ENCODE measurements at places on chromosomes 2 and 18.

DNA sequence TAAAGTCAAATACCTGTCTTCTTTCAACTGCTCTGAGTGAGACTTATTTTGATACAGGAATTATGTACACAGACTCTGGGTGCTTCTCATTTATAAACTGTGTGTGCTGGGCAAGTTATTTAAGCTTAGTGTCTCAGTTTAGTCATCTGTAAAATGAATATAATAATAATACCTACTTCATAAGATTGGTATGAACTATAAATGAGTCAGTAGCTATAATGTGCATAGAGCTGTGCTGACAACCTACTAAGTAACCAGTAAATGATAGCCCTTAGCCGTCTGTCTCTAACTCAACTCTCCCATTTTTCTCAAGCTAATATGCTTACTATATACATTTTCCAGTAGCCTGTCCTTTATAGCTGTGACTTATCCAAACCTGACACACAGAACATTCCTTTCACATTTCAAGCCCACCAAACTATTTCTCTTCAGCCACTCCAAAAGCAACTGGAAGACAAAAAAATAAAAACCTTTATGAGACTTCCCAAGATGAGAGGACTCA is 319.8 kb downstream of the ETAA1 start:
- DNase-seq, result no peak

DNA sequence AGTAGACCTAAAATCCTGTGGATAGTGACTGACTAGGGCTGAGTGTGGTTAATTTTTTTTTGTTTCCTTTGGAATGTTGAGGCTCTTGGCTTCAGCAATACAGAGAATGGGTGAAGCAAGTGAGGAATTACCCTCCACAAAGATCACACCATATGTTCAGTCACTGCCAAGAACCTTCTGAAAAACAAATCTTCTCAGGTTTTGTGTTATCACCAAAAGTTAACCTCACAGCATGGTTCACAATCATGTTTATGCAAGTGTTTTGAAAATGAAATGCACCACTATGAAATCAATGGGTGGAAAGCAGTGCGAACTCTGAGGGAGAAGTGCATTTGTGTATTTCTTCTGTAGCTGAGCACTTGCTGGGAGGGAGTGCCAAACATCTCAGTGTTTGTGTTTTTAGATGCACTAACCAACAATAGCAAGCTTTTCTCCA is 44.4 kb downstream of the SPATS2L start:
- no peak for DNase-seq

DNA sequence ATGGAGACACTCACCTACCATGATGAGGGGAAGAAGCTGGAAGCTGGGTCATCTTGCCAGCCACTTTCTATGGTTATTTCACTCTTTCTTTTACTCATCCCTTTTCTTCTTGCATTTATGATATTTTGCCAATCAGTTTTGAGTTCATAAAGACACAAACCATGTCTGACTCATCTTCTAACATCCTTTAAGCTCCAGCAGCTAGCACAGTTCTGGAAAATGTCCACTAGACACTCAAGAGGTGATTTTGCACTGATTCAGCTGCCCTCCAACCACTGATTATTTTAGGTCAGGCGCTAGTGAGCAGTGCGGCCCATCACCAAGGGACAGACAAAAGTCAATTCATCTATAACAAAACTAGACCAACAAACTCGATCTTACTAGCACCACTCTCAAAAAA is 537.1 kb upstream of the ID2 start:
- no peak for DNase-seq

- no peak for DNase-seq
These were observed 16.3 kb upstream of the C1GALT1C1L start for GRCh38 chr2:43692428-43692994.

DNA sequence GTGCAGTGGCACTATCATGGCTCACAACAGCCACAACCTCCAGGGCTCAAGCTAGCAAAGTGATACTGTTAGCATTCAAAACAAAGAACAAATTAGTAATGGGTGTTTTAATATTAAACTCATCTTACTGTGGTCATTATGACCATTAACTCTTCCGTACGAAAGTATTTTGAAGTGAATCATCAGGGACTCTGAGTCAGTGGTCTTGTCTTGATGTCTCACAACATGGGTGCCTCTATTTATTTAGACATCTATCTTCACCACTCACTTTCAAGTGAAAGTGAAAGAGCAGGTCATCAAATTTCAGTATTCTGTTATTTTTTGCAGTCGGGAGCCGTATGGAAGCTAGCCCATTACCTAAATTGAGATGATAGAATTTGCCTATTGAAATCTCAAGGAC is 1118.2 kb downstream of the DPP10 start:
- no peak for DNase-seq

DNA sequence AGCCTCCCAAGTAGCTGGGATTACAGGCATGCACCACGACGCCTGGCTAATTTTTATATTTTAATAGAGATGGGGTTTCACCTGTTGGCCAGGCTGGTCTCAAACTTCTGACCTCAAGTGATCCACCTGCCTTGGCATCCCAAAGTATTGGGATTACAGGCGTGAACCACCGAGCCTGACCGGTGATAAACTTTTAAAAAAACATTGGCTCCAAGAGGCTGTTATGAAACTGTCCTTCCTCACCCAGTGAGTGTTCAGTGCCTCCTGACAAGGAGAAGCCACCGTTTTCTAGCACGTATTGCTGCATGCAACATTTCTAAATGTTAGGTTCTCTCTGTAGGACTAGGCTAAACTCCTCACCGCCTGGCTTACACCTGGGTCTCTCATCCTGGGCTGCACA is 63.3 kb downstream of the EDAR start:
- no peak for DNase-seq

- DNase-seq, result no peak
These were observed 47.6 kb downstream of the KCNE4 start for GRCh38 chr2:223099561-223099960.

- DNase-seq, result no peak
These were observed 860 bp upstream of the KCNJ3 start for GRCh38 chr2:154697418-154698252.

GRCh38 chr2:170965446-170966225 is 36.6 kb downstream of the GORASP2 start:
- no peak for DNase-seq

DNA sequence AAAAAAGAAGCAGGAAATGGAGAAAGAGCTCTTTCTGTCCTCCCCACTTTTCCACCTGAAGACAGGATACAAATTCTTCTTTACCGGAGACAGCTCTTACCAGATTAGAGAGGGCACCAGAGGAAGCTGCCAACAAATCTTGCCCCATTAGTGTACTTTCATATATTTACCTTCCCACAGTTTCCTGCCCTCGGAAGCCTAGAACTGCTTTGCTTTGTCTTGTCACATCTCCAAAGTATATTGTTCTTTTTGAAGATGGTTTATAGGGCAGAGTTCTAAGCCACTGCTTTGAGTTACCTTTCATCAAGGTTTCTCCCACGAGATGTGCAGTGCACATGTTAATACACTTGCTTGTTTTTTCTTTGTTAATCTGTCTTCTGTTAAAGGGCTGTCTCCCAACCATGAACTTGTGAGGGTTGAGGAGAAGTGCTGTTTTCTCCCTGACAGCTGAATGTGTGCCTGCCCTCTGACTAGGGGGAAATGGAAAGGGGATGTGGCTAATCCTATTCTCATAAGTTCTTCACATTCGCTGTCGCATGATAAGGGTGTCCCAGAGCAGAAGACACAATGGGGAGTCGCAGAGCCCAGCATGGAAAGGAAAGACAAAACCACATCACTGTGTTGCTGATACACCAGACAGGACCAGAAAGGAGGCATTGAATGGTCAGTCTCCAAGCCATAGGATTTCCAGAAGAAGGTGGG is 24.2 kb downstream of the CENPA start:
- DNase-seq, result no peak

DNA sequence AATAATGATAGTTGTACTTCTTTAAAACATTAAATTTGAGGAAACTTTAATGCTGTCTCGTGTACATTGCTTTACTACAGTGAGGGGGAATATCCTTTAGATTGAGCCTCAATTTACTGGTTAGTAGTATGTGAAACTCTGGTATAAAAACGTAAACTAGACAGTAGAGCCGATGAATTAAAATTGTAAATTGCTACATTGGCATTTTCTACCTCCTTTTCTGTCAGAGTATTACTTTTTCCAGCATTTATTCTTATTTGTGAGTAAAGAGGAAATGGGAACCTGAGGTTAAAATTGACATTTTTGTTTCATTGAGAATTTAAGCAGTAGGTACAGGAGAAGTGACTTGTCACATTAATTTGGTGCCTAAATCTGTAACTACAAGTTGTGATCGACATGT is 128.2 kb downstream of the MIB1 start:
- no peak for DNase-seq

GRCh38 chr18:71077451-71077850 is 788.6 kb downstream of the SOCS6 start:
- no peak for DNase-seq

DNA sequence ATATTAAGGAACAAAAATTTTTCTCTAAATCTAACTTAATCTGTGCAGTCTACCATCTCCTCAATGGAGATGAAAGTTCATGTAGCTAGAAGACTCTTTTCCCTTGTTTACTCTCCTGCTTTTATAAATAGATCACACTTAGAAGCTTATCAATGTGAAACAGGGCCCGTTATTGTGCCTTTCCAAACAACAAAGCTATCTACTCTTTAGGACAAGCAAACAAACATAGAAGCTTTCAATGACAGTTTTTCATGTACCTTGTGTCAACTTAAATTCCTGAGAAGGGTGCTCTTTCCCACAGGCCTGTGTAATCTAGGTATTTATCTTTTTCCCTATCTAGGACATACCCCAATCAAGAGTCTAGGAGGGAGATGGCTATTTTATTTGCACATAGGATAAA is 247.8 kb upstream of the CWC22 start:
- no peak for DNase-seq

- no peak for DNase-seq
These were observed 362.2 kb upstream of the SLC14A2 start for GRCh38 chr18:45253056-45253565.

GRCh38 chr18:11885278-11885947 is 22.7 kb downstream of the MPPE1 start:
- DNase-seq, result no peak

DNA sequence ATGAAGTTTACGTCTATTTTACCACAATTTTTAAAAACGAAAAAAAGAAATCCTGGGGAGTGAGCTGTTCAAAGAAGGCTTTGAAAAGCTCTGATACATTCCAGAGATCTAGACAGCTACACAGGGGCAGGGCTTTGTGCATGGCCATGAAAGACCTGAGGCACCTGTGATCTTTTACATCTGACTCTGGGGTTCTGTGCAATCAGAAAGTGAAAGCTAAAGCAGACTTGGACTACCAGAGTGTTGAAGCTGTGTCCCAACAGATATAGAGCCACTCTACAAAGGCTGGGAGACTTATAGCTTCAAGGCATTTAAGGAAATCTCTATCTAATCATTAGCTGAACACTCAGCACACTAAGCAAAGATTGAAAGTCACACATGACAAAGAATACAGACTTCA is 34.1 kb downstream of the PARD6G start:
- DNase-seq, result no peak

DNA sequence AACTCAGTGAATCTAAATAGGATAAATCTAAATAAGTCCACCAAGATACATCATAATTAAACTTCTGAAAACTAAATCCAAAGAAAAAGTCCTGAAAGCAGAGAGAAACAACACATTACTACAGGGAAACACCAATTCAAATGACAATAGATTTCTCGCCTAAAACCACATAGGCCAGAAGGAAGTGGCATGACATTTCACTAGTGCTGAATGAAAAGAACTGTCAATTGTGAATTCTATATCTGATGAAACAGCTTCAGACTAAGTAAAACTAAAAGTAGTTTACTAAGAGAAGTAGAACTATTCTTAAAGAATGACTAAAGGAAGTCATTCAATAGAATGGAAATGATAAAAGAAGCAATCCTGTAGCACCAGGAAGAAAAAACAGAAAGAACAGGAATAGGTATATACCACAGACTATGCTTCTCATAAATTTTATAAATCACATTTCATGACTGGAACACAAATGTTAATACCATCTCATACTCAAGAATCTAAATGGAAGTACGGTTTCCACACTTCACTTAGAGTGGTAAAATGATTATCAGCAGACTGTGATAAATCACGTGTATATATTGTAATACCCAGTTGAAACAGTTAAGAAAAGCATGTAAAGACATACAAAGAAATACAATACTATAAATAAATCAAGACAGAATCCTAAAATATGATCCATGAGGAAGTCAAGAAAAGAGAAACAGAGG is 46.4 kb downstream of the ASXL2 start:
- DNase-seq, result no peak

DNA sequence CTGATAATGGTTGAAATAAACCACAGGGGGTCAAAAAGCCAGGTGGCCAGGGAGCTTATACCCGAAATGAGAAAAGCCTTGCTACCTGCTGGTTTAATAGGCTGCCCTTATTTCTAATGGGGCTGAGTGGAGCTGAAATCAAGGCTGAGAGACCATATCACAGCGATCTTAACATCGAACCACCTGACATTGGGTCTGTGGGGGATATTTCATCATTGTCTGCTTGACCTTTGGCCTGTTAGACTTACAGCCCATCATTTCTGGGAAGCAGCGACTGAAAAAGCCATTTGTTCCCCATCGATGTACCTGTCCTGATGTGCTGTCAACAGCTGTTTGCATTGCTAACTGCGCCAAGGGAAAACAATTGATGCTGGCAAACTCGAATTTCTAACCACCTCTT is 199.7 kb upstream of the SLC14A2 start:
- DNase-seq, result no peak

DNA sequence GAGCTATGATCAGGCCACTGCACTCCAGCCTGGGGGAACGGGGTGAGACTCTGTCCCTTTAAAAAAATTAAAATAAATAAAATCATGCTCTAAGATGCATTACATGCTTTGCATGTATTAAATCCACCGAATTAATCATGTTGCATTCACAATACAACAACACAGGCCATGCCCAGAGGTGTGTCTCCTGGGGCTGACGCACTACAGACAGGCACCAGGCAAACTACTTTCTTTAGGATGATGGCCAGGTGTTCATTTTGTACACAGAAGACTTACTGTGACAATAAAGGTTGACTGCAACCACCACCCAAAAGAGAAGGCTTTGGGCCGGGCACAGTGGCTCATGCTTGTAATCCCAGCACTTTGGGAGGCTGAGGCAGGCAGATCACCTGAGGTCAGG is 226.8 kb upstream of the PXDN start:
- DNase-seq, result no peak

DNA sequence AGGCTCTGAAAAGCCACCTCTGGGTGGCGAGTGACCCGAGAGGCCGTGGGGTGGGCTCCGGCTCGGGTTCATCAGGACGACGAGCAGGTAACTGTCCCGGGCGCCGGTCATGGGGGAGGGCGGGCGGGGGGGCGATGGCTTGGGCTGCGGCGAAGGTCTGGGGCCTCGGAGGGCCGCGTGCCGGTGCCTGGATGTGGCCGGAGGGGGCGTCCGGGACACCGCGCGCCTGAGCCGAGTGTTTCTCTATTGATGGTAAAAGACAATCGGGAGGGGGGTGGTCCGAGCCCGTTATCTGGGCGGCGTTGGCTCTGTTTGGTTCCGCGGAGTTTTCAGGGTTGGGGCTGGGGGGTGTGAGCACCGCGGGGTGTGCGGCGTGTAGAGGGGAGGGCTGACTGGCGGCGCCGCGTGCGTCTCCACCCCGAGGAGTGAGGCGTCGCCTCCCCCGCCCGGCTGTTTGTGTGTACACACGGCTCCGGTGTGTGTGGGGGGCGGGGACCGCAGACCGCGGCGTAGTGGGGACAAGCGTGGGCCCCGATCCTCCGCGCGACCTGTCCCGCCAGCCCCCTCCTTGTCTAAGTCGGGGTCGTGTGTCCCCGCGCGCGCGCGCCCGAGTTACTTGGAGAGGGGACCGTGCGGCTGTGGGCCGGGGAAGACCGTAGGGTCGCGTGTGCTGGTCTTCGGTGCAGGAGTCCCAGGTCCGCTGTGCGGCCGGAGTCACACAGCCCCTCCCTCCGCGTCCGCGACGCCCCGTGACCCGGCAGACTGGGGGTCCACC is 1.6 kb downstream of the CTIF start:
- DNase-seq, result no peak
